HT-29 (cell line): ENCODE measurements at places on chromosomes 5 and 9. TPM values are rescaled to one million over a fixed set of nuclear protein-coding genes. Genes with fewer than 3 reads are reported as not detected.

The ANKRA2 gene
- total RNA-seq, result 5.2 and 5.7 TPM in 2 replicates

The PCDHA8 gene
- total RNA-seq, result not detected in 2 replicates

The OSMR gene
- total RNA-seq, result not detected in 2 replicates

The PCDHA4 gene
- total RNA-seq, result not detected in 2 replicates

The SLC25A2 gene
- total RNA-seq, result 0.33 TPM in 1 of 2 replicates, not detected in the other

The ADAMTSL2 gene
- total RNA-seq, result 0.16 and 0.25 TPM in 2 replicates

The PFN3 gene
- total RNA-seq, result not detected in 2 replicates

The NMUR2 gene
- total RNA-seq, result 20.6 and 26.2 TPM in 2 replicates

The TRIM7 gene
- total RNA-seq, result 2.9 and 5.5 TPM in 2 replicates

The PLPP7 gene
- not detected in 2 replicates for total RNA-seq

The FST gene
- total RNA-seq, result not detected in 2 replicates

The BAAT gene
- 0.28 and 0.57 TPM in 2 replicates for total RNA-seq

The CKMT2 gene
- 0.44 TPM in 1 of 2 replicates, not detected in the other for total RNA-seq

The GABRA1 gene
- not detected in 2 replicates for total RNA-seq

The SPATA24 gene
- 3.8 and 10.4 TPM in 2 replicates for total RNA-seq

The FOXD4L5 gene
- 0.05 TPM in 1 of 2 replicates, not detected in the other for total RNA-seq
